Foreskin keratinocyte (primary cell): ENCODE measurements at places on chromosomes 5 and 9.

- DNase-seq = no peak
These were observed 96.5 kb downstream of the EFNA5 start for GRCh38 chr5:107574287-107574686.

GRCh38 chr5:76716456-76717157, 681 bp downstream of the F2R start:
- DNase-seq = no peak

DNA sequence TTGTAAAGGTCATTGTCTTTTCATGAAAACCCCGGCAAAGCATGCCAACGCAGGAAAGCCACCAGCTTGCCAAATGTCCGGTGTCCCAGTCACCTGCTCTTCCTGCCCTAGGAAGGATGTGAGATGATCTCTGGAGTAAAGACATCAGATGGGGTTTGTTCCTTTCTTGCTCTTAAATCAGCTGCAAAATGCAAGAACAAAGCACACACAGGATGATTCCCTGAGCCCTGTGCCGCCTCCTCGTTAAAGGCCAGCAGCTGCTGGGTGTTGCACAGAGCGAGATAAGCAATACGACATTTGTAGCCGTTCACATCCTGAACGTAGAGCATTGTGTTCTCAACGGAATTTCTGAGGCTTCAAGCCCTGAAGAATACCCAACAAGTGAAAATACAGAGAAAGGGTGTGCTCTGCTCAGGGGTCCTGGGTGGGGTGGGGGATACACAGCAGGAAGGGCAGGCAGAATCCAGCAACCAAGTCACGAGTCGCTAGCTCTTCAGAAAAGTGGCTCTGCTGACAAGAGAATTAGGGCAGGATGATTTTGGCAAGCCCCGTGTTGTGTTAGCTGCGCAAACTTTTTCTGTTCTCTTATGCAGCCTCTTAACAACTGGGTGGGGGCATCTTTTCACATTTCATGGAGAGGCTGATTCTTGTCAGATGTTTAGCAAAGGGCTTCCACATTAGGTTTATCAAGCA, 229.2 kb upstream of the MAP3K1 start:
- DNase-seq = no peak

- no peak for DNase-seq
These were observed 41.5 kb downstream of the VAV2 start for GRCh38 chr9:133950629-133951111.

GRCh38 chr9:126171641-126172040, 155.0 kb upstream of the MVB12B start:
- no peak for DNase-seq

- DNase-seq = no peak
These were observed 5.7 kb downstream of the LCN1 start for GRCh38 chr9:135526730-135527571.

DNA sequence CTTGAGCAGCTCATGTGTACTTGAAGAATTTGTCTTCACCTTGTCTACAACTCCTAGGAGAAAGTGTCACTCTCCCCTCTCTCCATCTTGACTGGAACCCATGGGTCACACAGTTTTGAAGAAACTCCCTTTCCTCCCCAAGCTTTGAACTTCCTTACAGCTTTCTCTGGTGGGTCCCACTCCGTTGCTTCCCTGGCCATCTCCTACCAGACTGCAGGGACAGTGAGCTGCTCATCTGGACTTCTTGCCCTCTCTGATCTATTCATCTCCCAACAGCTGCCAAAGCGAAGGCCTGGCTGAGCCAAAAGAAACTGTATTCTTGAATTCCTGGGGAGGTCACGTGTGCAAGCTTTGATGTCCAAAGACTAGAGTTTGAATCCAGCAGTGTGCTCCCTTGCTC, 22.7 kb upstream of the CXCL14 start:
- DNase-seq = no peak

DNA sequence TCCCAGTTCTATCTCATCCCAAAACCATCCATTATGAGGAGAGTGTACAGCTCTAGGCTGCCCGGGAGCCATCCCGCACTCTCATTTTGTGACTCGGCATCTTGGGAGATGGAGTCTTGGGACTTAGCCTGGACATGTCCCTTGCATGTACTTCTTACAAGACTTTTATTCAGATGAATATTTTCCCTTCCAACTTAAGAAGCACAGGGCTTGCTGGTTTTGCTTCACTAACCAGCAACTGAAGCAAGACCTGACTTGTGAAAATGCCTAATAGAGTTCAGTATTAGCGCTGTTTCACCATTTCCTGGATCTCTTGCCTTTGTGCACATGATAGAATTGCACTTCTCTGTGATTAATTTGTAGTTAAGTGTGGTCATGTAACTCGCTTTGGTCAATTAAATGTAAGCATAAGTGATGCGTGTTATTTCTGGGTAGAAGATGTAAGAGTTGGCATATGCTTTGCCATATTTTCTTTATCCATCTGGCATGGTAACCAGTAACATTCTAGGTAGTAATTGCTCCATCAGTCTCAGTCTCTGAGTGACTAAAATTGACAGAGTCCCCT, 55.8 kb downstream of the PDCD1LG2 start:
- DNase-seq = peak; percentile 95

DNA sequence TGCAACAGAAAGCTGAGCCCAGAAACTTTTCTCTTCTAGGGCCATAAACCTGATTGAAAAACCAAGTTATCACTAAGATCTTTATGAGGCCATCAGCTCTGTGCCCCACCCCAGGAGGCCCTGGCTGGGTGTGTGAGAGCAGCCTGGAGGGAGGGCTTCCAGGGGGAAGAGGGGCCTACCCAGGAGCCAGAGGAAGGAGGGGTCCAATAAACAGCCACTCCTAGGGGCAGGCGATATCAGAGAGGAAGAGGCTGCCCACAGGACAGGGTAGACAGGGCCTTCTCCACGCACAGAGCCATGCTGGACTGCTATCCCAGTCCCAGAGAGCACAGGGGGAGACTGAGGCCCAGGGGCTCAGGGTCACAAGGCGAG, 4.5 kb upstream of the CDX1 start:
- DNase-seq = no peak

DNA sequence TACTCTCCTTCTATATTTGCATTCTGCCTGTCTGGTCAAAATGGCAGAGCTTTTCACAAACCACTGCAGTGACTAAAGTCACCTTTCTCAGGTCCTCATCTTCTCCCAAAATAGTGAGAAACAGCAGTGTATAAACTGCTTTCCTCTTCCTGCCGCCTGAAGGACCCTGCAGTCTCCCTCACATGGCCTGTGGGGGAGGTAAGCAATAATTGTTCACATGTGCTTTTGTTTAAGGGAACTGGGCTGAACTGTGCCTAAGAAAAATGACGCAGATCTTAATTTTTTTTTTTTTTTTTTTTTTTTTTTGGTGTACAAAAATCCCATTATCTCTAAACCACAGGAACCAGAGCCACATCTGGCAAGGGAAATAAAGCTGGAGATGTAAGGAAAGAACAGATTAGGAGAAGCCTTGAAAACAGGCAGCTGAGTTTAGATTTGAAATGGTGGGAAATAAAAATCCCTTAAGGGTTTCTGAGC, 131.7 kb upstream of the VLDLR start:
- no peak for DNase-seq

DNA sequence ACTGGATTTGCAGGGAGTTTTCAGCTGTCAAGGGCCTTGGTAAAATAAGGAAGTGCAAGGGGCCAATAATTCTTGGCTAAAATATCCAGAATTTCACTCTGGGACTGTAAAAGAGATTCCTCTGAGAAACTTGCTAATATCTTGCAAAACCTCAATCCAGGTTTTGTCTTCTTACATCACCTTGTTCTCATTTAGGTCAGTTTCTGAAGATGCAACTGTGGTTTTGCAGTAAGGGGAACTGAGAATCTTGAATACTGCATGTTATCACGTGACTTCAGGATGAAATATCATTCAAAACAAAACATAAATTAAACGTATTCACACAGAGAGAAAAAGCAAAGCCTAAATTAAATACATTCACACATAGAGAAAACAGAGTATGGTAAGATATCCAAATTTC, 35.0 kb upstream of the RIC1 start:
- DNase-seq = no peak

DNA sequence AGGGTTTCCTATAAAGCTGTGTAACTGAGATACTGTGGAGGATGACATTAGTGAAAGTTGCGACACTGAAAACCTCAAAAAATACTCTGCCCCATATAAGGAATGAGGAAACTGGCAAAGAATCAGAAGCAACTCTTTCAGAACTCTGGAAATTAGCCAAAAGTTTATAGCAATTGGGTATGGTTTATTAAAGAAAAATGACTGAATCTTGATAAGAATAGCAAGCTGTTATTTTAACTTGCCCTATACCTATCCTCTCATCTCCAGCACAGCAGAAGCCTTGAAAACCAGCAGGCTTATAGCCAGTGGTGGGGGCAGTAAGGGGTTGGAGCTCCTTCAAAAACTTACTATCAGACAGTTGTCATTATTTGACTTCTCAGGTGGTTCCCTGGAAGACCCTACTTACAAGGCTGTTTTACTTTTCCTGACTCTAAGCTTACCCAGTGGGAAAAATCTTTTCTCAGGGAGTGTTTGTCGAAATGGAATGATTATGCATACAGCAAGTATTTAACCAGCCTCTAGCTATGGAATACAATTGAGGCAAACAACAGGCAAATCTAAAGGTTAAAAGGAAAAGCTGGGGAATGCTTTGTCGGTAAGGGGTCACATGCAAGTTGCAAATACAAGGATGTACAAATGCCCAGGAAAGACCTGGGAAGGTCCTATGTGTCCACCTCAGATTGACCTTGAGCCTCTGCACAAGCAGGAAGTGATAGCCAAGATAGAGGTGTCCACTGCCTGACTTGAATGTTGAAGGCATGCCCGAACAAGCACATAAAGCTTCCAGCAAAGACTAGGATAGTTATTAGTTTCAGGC, 21.0 kb upstream of the FAM151B start:
- DNase-seq = peak; percentile 50

DNA sequence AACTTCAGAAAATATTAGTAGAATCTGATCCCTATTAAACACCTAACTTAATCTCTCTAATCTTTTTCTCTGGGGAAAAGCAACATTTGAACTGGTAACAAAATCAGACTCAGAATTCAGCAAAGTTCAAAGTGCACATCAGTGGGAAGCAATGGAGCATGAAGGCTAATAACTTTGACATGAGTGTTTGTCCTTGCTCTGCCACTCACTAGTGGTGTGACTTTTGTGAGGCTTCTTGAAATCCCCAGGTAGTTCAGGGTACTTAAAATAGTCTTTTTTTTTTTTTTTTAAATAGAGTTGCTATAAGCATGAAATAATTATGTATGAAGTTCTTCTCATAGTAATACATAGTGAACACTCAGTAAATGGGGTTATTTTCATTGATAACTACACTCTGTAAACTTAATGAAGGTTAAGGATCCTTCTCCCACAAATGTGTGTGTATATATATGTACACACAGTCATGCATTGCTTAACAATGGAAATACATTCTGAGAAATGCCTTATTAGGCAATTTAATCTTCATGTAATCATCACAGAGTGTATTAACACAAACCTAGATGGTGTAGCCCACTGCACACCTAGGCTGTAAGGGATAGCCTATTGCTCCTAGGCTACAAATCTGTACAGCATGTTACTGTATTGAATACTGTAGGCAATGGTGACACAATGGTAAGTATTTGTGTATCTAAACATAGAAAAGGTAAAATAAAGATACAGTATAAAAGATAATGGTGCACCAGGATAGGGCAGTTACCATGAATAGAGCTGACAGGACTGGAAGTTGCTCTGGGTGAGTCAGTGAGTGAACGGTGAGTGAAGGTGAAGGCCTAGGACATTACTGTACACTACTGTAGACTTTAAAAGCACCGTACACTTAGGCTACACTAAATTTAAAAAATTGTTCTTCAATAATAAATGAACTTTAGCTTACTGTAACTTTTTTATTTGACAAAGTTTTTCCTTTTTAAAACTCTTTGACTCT, 73.3 kb upstream of the HMHB1 start:
- no peak for DNase-seq

DNA sequence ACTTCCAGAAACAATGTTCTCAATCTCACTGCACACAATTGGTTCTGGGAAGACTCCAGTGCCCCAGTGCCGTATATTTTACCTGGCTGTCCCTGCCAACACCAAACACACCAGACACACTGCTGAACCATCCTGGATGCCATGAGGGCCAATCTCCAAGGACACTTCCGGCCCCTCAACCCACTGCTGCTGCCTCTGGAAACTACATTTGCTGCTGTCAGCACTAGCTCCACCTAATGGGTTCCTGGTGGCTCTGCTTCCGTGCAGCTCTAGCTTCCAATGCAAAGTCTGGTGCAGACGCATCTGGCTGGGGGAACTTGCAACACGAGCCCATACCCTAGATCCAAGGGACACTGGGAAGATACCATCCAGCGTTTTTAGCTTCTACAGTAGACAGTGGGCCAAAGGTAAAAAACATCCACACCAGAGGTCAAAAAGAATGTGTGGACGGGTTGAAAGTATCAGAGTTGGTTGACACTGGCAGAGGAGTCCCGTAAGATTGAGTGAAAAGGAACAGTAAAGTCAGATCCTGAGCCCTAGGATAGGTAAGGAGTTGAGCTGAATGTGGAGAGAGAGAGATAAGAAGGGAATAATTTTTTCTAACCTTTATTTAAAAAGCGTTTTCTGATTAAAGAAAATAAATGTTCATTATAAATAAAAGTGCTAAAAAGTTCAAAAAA, 99.7 kb upstream of the KIF2A start:
- no peak for DNase-seq

- no peak for DNase-seq
These were observed 65.1 kb downstream of the BASP1 start for GRCh38 chr5:17282283-17283120.

GRCh38 chr5:132665574-132666080, 7.7 kb downstream of the IL13 start:
- DNase-seq = no peak

DNA sequence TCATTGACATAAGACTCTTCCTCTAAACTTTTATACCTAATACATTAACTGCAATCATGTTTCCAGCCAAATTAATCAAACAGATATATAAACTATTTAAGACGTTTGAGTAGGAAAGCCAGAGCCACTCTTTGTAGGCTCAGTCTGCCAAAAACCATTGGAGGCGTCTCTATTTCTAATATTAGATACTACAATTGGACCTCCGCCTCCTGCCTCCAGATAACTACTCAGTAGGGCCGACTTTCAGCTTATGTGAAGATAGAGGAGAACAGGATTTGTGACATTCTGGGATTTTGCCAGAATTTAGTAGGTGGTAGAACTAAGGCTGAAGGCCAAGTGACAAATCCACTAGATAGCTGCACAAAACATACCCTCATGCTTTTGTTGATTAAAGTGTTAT, 463.0 kb downstream of the CETN3 start:
- no peak for DNase-seq
